ENCODE measurements at places on chromosomes 4 and X.

DNA sequence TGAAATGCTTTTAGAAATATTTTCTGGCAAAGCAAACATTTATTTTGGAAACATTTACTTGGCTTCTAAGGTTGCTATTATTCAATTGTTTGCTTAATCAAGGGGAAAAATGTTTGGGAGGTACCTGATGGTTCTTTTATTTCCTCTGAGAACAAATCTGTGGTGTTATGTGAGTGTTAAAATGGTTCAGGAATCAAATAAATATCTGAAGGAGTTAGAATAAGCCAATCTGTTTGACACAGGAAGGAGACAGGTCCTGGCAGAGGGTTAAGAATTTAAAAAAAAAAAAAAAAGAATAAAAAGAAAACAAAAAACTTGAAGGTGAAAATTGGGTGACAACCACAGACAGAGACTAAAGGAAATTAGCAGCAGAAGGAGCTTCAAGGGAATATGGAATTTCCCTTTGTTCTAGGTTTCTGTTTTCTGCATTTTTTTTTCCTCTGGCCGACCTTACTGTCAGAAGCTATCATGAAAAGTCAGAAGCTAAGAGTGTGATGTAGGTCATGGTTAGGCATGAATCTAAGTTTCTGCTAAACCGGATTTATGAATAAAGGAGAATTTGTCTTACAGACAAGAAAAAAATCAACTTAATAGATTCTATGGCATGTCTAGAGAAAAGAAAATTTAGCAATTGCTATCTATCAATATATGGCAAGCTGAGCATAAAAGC is 78.6 kb upstream of the PNPLA4 start:
- DNase-seq: no peak

DNA sequence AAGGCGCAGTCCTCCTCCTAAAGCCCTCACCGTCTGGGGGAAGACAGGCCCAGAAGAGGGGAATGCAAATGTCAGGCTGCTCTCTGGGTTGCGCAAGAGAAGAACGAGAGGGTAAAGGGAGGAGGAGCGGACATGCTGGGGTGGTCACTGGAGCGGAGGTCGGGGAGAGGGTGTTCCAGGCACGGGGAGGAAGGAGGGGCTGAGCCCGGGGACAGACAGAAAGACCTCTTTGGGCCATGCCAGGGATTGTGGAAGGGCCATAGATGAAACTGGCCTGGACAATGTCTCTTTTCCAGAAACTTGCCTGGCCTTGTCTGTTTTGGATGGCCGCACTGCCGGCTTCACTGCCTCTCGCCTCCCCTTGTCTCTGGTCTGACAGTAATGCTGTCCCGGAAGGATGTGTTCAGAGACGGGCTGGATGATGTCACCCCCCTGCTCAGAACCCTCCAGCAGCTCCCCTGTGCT is 121.0 kb downstream of the SORCS2 start:
- DNase-seq: no peak

DNA sequence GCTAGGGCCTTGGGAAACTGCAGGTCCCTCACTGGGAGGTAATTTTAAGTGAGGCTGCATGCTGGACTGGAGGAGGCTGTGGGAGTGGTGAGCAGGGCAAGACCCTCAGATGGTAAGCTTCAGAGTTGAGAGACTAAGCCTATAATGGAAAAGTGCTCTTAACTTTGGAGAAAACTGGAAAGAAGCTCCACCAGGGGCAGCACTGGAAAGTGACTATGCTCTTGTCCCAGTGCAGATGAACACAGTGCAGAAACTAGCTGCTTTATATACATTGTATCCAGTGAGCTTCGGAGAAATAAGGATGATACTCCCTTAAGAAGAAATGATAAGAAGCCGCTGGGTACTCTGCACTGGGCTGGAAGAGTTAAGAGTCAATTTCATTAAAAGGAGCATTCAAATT is 3.2 kb upstream of the MAGEB2 start:
- no peak for DNase-seq

- DNase-seq: no peak
Measured at GRCh38 chrX:1600406-1601050, 9.1 kb downstream of the AKAP17A start.

DNA sequence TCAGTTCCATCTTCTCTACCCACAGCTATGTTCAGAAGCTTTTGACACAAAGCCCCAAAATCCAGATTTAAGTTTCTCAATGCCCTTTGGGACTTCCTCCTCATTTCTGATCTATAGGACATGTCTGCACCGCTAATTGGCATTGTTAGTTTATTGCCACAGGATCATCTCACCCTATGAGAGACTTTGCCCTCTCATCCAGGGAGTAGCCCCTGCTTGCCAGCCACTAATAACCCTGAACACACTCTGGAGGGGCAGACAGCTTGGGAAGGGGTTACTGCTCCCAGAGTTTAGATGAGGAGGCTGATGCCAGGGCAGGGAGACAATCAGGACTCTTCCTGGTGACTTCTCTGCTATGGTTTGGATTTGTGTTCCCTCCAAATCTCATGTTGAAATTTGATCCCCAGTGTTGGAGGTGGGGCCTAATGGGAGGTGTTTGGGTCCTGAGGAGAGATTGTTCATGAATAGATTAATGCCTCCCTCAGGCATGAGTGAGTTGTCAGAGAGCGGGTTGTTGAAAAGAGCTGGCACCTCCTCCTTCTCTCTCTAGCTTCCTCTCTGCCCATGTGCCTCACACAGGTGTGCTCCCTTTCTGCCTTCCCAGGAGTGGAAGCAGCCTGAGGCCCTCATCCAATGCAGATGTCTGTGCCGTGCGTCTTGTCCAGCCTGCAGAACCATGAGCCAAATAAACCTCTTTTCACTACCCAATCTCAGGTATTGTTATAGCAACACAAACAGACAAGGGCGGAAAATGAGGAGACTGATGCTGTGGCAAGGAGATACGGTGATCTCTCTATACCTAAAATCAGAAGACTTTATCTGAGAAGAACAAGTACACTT is 3.6 kb upstream of the SCARB2 start:
- no peak for DNase-seq

DNA sequence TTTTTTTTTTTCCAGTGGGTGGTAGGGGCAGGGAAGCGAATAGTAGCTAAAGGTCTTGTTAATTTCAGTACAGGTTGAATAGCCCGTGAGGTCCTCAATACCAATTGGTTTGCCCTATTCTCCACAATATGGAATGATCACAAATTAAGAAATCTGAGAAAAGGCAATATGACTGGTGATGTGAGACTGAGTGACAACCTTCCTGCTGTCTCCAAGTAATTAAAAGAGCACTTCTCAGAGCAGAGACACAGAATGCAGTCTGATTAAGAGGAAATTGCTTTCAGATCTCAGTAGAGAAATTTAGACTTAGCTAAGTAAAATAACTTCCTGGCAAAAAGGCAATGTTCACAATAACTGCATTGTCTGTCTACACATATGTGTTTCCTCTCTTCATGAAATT is 23.0 kb downstream of the GPR174 start:
- no peak for DNase-seq

GRCh38 chrX:51837921-51838320 is 55.5 kb upstream of the MAGED1 start:
- no peak for DNase-seq

DNA sequence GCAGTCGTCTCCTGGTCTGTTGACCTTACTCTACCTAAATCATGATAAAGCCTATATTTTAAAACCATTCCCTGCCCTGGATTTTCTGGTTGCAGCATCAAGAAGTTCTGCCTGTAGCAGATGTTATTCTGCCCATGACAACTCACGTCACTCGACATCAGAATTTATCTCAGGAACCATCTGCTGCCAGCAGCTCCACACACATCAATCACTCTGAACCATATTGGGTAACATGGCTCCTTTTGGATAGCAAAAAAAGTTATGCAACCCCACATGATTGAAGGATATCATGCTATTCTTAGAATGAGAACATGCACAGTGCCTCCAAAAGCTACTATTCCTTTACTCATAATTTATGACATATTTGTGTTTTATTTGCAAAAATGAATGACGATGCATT is 341.4 kb downstream of the DHRSX start:
- DNase-seq: no peak

GRCh38 chr4:103099691-103100392 is at the start of gene BDH2:
BDH2 (minus strand) TSS chr4:103099834; CDS start chr4:103096254, 3,580 bp downstream.
- DNase-seq: peak; percentile 94

DNA sequence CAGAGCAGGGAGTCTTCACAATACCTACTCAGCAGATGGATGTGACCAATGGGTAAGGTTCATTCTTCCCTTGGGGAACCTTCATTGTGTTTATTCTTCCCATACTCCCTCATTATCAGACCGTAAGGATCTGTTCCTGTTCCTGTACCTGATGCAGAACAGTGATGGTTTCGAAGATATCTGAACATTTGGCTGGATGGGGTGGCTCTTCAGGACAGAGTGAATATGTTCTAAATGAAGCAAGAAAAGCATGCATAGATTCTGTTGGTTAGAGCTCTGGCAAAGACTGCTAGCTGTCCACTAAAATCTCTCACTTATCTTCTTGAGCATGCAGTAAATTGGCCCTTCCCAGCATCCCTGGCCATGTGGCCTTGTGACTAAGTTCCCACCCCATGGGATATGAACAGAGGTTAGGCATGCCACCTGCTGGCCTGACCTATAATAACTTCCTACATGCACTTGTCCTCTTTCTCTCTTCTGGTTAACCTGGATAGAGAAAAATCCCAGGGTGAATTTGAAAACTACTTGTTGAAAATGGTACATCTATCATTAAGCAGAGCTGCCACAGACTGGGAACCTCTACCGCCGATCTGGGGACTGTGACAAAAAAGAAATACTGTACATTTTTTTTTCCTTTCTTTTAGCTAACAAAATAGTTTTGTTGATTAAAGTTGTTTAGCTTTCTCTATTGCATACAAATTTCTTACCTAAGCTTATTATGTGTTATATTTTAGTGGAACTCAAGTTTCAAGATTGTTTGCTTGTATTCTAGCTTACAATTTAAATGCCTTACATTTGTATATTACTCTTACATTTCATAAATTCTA is 60.0 kb upstream of the BANK1 start:
- DNase-seq: peak; percentile 71

- peak; percentile 24 for DNase-seq
Measured at GRCh38 chr4:26806331-26806730, 54.3 kb upstream of the STIM2 start.

DNA sequence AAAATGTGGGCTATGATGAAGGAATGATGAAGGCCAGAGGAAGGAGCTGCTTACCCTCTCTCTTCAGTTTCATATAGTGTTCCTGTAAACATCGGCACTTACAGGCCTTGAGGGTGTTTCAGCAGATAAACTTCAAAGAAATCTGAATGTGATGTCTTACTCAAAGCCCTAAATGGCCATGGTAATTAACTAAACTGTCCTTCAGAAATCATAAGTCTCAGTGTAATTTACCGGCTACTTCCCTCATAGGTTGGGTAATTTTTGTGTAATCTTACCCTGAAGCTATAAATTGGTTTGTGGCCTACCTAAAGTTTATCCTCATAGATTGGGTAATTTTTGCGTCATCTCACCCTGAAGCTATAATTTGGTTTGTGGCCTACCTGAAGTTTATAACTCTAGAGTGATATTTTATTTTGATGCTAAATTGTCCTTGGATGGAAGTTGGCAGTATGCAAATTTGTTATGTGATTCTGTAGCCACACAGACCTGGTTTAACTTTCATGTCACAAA is 2700.3 kb downstream of the ARAP2 start:
- no peak for DNase-seq

- no peak for DNase-seq
Measured at GRCh38 chr4:106582103-106582502, 213.5 kb upstream of the GIMD1 start.

DNA sequence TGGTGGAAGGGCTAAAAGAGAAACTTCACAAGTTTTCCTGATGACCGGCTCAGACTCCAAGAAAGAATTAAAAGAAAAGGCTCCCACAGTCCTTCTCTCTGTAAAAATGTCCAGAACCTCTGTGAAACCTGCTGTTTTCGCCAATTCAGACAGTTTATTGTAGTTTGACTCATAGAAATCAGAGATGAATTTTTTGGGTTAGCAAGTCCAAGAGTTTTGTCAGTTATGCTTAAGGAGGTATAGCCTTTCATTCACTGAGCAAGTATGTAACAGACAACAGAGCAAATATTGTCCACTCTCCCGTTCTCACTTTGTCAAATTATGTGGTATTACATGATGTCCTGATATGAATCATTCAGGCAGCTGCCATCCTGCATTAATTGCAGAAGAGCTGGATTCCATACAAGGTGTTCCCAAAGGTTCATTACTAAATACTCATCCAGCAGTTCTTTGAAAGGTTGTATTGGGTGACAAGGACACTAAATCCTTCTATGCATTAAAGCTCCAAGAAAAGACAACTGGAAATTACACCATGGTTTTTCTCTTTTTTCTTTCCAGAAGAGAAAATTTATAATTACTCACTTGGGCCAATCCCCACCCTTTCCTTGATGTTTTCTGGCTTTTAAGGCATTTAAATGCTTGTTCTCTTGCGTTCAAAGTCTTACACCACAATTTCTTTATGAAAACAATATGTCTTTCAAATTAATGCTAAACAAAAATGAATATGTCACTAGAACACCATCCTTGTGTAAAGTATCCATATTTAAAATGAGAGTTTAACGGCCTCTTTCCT is 30.0 kb upstream of the PLAC1 start:
- DNase-seq: no peak

Measured in ELR (cell line).